ENCODE measurements at places on chromosomes 7 and 10.
A peak's percentile ranks its signal among the peaks of the same experiment; 100 is the strongest.

- DNase-seq, result no peak
These were observed 27.4 kb downstream of the IFT22 start for GRCh38 chr7:101294039-101294831.

GRCh38 chr10:62284221-62284620 is 15.6 kb upstream of the RTKN2 start:
- DNase-seq, result no peak

DNA sequence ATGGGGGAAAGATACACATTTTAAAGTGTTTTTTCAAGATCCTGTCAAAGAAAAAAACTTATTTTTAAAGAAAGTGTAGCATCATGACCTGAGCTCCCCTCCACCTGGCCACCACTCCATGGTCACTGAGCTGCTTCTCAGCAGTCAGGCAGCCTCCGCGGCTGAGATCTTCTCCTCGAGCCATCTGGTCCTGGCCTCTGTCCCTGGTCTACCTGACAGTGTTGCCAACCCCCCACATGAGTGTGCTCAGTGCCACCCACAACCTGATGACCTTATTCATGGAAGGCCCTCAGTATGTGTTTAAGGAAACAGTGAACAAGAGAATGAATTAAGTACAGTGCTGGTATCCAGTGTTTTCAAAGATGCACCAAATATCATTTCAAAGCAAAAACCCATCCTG is 694.5 kb upstream of the NRP1 start:
- no peak for DNase-seq

GRCh38 chr7:8143151-8143874 is 118.7 kb downstream of the ICA1 start:
- DNase-seq, result no peak

- DNase-seq, result no peak
These were observed 40.0 kb downstream of the NPY start for GRCh38 chr7:24323961-24324480.

DNA sequence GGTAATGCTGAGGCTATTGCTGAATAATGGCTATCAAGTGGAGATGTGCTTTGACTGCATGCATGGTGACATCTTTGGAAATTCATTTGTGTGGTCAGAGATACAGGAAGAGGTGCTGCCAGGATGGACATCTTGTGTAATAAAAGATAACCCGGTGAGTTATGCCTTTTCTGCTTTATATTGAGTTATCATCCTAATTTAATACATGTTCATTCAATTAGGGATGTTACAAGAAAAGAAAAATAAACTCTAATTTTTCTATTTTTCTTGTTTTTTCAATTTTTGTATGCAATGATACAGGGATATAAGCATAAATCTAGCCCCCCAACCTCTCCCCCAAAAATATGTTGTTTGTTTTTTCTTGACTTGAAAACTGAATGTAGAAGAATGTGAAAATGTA is 26.4 kb upstream of the LMOD2 start:
- no peak for DNase-seq

DNA sequence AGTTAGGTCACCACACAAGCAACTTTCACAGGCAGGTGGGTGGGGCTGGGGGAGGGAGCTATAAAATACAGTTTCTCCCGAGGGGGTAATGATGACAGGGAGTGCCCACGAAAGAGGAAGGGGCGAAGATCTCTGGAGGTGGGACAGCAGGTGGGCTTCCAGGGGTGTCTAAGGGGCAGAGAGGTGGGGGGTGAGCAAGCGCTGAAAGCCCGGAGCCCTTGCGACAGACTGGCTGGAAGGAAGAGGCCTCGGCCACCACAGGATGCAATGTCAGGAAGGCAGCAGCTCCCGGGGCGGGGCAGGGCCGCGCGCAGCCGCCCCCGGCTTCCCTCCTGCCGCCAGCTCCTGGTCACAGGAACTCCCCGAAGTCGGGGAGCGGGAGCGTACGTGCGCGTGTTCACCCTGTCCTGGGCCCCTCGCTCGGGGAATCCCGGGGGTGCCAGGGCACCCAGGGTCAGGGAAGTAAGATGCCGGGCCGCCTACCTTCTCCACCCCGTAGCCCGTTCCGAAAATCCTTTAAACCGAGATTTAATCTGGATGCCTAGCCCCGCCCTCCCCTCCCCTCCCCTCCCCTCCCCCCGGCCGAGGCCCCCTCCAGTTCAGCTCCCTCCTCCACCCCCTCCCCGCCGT is 105.2 kb upstream of the PPIF start:
- DNase-seq, result peak; percentile 66

GRCh38 chr10:6394084-6394483 is 186.0 kb downstream of the PRKCQ start:
- no peak for DNase-seq

- no peak for DNase-seq
These were observed 98.4 kb upstream of the FZD1 start for GRCh38 chr7:91165846-91166230.

GRCh38 chr10:64379898-64380297 is 858.7 kb downstream of the REEP3 start:
- DNase-seq, result no peak

DNA sequence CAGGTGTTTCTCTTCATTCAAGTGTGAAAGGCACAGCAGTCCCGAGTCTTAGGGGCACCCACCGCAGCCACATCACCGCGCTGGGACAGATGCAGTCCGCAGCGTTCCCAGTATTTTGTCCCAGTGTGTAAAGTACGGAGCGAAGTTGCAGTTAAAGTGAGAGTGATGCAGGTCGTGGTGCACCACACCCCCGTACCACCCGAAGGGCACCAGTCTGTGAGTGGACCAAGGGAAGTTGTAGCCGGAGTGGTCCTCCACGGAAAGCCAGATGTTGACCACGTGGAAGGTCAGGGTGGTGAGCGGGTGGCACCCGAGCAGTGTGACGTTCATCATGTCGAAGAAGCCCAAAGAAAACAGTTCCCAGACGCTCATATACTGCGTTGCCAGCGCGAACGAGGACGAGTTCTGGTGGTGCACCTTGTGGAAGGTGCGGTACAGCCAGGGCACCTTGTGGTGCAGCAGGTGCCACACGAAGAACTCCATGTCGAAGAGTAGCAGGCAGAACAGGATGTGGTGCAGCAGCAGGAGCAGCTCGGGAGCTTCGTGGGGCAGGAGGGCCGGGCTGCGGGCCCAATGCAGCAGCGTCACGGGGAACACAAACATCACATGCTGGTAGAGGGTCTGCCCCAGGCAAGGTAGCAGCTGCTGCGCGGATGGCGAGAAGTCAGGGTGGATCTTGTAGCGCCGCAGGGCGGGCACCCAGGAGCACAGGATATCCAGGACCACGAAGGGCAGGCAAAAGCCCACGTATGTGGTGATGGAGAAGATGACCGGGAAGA is 526 bp downstream of the CH25H start:
- DNase-seq, result no peak

GRCh38 chr7:1748839-1749173 is 78.7 kb downstream of the ELFN1 start:
- DNase-seq, result no peak

GRCh38 chr7:129723679-129724078 is 112.2 kb downstream of the NRF1 start:
- no peak for DNase-seq

DNA sequence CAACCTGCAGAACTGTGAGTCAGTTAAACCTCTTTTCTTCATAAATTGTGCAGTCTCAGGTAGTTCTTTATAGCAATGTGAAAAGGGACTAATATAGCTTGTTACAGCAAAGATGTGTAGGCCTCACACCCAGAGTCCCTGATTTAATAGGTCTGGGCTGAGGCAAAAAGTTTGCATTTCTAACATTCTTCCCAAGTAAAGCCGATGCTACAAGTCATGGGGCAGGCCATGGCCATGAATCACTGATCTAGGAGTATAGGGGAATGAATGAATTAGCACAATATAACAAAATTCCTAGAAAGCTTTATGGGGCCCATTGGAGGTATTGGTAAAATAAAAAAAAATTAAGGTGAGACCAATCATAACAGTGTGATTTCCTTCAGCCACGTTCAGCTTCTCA is 11.5 kb upstream of the AASS start:
- DNase-seq, result no peak

Measured in GM12891 (cell line).